ENCODE measurements at places on chromosomes 6 and 20.

DNA sequence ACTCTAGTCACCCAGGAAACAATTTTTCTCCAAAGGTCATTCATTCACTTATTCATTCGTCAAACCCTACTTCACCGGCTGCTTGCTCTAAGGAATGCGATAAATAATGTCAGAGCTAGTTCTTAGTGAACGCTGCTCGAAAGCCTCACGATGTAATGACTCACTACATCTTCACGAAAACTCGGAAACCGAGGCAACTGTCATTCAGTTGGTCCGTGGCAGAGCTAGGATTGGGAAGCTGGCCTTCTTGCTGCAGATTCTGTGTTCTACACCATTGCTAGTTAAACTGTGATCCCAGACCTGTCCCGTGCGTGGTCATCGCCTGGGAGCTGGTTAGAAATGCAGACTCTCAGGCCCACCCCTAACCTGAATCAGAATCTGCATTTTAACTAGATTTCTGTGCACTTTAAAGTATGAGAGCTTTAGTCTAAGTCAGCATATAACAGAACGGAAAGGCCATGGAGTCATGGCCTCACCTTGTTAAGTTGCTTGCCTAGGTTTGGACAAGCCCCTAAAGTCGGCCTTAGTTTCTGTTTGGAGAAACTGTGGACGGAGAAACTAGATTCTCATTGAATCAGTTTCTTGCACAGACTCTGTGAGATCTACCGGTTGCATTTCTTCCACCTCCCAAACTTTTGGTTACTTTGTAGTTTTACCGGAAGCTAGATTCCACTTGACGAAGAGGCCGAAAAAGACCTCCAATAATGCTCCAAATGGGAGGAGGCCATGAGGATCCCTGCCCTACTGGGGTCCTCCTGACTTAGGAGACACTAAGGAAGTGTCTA is 651 bp upstream of the CCND3 start:
- DNase-seq, result no peak

DNA sequence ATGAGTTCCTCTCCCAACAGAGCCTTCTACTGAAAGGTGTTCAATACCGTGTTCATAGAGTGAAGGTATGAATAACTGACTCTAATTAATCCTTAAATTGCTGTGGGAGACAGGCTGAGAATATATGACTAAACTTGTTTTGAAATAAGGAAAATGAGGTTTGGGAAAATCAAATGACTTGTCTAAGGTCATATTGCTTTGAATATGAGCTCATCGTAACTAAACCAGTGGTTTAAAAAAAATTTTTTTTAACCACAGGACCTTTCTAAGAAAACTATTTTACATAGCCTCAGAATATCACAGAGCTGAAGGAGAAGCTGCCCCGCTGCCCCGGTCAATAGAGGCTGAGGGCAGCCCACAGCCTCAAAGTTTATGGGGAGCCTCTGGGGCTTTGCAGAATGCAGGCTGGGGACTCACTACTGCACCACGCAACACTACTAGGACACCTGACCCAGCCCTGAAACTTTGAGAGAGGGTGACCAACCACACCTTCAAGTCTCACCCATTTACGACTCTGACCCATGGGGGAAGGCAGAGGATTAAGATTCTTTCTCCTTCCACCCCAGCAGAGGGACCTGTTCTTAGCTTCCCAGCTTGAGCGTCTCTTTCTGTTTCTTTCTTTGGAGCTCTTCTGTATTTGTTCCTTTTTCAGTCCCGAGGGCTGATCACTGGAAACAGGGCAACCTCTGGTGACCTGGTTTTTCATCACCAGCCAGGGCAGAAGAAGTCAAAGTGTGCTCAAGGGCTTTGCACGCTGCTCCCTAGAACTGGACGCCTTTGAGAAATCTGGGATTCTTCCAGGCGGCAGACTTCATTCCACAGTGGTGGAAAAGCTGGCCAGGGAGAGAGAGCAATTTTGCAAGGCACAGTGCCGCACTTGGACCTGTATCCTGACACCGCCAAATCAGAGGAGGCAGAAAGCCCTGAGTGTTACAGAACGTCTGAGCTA is 220.2 kb downstream of the ATXN1 start:
- DNase-seq, result no peak

DNA sequence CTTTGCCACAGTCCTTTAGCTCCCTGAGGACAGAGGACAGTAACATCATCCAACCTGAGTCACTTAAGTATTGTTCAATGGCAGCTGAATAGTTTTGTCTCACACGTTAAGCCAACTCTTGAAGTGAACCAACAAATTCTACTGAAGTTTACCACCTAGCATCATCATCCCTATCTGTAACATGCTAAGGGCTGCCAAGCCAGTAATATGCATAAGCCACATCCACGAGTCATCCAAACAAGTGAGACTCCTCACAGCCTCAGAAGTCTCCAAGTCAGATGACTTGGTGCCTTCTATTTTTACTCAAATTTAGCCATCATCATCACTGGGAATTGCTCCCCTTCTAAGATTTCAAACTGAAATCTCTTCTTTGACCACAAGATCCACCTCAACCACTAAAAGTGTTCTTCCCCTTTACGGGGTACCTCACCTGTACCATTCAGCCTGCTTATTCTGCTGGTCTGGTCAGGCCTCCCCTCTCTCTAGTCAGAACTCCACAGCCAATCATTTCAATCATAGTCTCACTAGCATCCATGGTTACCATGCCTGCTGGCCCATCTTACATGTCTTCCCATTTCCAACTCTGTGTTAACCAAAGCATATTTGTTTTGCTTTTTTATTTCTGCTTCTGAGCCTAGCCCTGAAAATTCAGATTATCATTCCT is 73.7 kb downstream of the DTNBP1 start:
- DNase-seq, result no peak

- DNase-seq, result no peak
Measured at GRCh38 chr6:107770541-107770940, 53.6 kb downstream of the SCML4 start.

GRCh38 chr6:135572051-135572450 is 74.5 kb upstream of the AHI1 start:
- DNase-seq, result no peak

- DNase-seq, result no peak
Measured at GRCh38 chr6:35046103-35046502, 95.0 kb downstream of the TCP11 start.

- DNase-seq, result peak; percentile 85
Measured at GRCh38 chr6:41713159-41713649, 22.2 kb downstream of the TFEB start.

GRCh38 chr20:57650756-57651483 is 30.7 kb upstream of the ZBP1 start:
- DNase-seq, result peak; percentile 4

DNA sequence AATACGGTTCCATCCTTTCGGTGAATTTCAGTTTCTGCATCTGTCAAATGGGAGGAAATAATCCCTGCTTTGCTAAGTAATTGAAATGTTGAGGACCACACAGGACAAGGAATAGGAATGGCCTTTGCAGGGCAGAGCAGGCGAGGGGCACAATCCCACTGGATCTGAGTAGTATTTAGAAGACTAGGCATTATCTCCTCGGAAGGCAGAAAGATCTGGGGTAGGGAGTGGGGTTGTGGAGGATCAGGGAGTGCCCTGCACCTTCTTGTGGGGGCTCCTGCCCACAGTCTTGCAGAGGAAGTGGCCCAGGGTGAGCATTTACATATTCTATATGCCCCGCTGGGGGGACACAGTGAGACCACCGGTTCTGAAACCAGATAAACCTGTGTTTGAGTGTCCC is 87.1 kb upstream of the SIRPA start:
- no peak for DNase-seq

GRCh38 chr6:77424761-77425160 is 38.5 kb downstream of the HTR1B start:
- DNase-seq, result no peak

GRCh38 chr6:161233986-161234661 is 39.7 kb downstream of the AGPAT4 start:
- DNase-seq, result no peak

DNA sequence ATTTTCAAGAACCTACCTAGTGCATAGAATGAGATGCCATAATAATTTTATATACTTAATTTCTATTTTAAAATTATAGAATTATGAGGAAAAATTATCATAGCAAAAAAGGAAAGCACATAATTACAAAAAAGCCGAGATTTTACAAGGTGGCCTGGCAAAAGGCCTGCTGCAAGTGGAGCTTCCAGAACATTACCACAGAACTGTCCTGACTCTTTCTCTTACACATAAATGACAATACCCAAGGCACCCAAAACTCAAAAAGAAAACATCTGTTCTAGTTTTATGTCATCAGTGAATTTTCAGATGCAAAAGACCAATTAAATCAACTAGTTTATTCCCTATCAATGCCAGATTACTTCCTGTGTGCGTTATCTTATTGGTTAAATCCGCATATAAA is 74.2 kb downstream of the FILIP1 start:
- DNase-seq, result no peak

- DNase-seq, result no peak
Measured at GRCh38 chr20:33407796-33408195, 6.5 kb upstream of the CDK5RAP1 start.

- no peak for DNase-seq
Measured at GRCh38 chr20:54027704-54028103, 42.7 kb downstream of the BCAS1 start.

- DNase-seq, result no peak
Measured at GRCh38 chr20:59122566-59122919, 41.1 kb upstream of the ZNF831 start.

GRCh38 chr20:61205769-61206168 is 46.3 kb upstream of the CDH4 start:
- no peak for DNase-seq

Data from Calu3 (cell line).